GM12864 (cell line): ENCODE measurements at places on chromosomes 3 and 15.

GRCh38 chr3:70919661-70920060 is 607.2 kb upstream of the MDFIC2 start:
- DNase-seq = no peak

DNA sequence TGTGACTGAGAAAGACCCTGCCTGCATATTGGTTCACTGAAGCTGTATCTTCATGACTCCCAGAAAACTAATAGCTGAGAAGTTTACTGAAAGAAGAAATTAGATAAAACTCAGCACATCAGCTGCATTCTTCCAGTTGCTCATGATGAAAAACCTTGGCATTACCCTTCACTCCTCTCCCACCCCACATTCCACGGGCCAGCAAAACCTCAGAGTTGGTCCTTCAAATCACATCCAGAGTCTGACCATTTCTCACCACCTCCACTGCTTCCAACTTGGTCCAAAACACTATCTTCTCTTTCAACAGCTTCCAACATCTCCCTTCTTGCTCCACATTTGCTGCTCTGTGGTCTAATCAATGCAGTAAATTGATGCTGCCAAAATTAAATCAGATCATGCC is 97.1 kb downstream of the CD47 start:
- no peak for DNase-seq

DNA sequence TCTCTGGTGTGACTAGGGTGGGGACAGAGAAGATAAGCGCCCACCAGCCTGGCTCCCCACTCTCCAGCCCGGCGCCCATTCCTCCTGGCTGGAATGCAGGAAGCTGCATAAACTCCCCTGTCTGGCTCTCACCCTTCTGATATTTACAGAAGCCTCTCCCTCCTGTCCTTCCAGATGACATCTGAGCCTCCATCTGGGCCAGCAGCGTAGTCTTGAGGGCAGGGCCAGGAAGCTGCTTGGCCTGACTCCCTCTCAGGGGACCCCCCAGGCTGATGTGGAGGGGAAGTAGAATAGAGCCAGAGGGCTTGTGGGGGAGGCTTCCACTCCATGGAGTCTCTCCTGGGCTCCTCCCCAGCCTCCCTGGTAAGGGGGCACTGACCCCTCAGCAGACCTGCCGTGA is 49.9 kb downstream of the LINGO1 start:
- DNase-seq = no peak

- DNase-seq = no peak
Observed at GRCh38 chr3:9175421-9175820, 74.0 kb downstream of the SRGAP3 start.

- no peak for DNase-seq
Observed at GRCh38 chr3:188053036-188053340, 101.0 kb upstream of the LPP start.
